Astrocyte of the cerebellum (primary cell): ENCODE measurements at places on chromosomes 12 and 14.

DNA sequence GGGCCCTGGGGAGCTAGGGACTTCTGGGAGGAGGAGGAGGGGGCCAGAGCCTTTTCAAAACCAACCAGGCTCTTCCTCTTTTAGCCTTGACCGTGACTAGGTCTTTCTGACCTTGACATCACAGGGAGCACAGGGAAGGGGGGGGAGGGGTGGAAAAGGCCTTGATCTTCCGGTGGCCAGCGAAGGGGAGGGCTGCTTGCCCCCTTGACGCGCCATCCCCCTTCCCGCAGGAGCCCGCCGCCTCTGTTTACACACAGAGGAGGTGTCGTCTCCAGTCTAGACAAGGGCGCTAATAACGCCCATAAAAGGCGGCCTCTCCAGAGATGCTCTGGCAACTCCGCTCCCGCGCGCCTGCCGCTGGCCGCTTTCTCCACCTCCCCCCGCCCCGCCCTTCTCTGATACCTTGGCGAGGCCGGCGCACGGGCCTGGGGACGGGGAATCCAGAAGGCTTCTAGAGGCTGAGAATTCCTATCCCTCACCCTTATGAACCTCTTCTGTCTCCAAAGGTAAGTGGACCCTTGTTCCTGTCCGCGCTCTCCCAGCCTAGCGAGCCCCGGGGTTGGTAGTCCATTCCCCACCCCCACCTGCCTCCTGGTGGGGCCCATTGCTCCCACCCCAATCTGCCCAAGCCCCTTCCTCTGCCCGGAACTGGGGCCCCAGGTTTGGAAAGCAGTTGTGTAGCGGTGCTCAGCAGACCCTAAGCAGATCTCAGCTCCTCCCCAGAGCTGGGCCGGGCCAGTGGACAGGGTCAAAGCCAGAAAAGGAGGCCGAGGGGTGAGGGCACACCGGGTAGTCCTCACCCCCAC lies 4.9 kb upstream of the HOXC12 start:
- DNase-seq: no peak

- DNase-seq: peak; percentile 51
These were observed 102.5 kb downstream of the FGD4 start for GRCh38 chr12:32501835-32502333.

GRCh38 chr12:12561371-12562015 lies 1.2 kb downstream of the DUSP16 start:
- DNase-seq: no peak

GRCh38 chr14:46596236-46596635 lies 55.3 kb downstream of the RPL10L start:
- no peak for DNase-seq

DNA sequence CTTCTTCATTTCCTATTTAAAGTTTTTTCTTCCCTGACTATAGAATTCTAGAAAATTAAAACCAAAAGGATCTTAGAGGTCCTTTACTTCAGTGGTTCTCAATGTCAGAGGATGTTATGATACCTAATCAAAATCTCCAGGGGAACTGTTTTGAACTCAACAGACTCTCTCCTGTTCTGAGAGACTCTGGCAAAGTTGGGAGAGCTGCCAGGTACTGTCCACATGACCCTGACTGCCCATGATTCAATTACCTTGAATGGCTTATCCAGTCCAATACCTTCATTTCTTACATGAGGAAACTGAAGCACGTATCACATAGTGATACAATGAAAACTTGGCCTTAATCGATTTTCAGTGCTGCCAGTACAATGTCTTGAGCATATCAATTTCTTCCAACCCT lies 16.6 kb downstream of the ALKBH1 start:
- no peak for DNase-seq

DNA sequence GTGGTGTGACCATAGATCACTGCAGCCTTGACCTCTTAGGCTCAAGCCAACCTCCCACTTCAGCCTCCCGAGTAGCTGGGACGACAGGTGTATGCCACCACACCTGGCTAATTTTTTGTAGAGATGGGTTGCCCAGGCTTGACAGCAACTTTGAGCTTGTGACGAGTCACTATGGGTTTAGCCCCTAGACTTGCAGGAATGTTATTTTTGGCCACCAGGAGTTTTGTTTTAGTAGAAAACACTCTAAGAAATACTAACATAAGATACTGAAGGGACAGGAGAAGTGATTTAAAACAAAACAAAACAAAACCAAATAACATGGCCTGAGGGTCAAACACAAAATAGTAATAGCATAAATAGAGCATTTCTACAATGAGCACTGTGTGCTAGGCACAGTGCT lies 26.4 kb downstream of the SETD3 start:
- no peak for DNase-seq

- peak; percentile 78 for DNase-seq
These were observed 429.1 kb downstream of the RAD51B start for GRCh38 chr14:68248481-68249255.

DNA sequence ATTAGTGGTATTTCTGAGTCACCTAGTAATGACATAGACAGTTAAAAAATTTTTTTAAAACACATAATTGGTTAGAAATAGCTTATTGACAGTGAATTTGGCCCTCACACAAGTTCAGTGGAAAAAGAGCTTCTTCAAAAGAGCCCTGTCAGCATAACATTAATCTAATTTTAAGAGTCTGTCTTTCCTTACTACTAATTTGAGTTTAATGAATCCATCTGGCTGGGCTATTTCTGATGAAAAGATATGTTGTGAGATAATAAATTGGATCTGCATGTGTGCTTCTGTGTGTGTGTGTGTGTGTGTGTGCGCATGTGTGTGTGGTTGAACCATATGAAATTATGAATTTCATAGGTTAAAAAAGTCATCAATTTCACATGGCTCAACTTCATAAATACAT lies 1045.2 kb downstream of the FLRT2 start:
- DNase-seq: no peak

- peak; percentile 53 for DNase-seq
These were observed 114.0 kb downstream of the ETNK1 start for GRCh38 chr12:22738945-22739344.

- DNase-seq: no peak
These were observed 2.6 kb downstream of the FBRSL1 start for GRCh38 chr12:132492522-132492921.

GRCh38 chr14:90874599-90874998 lies 58.4 kb upstream of the TTC7B start:
- DNase-seq: no peak

DNA sequence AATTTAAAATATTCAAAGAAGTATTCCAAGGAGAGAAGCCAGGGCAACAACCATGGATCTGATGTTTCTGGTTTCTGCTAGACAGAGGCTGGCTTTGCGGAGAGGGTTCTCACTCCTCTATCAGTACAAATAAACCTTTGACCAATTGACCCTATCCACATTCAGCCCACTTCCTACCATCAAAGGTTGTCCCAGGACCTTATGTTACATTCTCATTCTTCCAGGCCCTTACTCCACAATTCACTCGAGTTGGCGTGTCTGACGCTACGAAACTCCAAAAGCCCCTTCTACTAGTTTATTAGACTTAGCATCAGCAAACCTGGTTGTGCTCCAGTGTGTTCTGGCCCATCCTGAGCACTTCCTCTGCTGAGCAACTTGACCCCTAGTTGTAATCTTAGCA lies 24.8 kb upstream of the RNASE12 start:
- DNase-seq: no peak

- peak; percentile 72 for DNase-seq
These were observed 115.6 kb downstream of the DIP2B start for GRCh38 chr12:50620109-50620977.
